Fibroblast of pulmonary artery (primary cell): ENCODE measurements at places on chromosomes 16 and 17.

DNA sequence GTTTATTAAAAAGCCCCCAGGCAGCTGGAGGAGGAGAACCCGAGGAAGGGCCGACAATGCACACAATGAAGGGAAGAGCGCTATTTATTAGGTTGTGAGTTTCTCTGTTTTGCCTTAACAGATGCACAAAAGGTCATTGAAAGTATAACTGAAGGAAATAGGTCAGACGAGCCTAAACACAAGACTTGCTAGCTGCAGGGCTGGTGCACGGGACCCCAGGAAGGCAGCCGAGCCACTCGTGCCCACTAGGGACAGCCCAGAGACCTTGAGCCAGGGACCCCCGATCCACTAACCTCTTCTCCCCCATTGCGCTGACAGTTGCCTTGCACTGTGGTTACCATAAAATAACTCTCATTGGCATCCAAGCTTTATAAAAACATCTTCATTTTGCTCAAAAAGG, 11.3 kb downstream of the LITAFD start:
- DNase-seq = no peak

DNA sequence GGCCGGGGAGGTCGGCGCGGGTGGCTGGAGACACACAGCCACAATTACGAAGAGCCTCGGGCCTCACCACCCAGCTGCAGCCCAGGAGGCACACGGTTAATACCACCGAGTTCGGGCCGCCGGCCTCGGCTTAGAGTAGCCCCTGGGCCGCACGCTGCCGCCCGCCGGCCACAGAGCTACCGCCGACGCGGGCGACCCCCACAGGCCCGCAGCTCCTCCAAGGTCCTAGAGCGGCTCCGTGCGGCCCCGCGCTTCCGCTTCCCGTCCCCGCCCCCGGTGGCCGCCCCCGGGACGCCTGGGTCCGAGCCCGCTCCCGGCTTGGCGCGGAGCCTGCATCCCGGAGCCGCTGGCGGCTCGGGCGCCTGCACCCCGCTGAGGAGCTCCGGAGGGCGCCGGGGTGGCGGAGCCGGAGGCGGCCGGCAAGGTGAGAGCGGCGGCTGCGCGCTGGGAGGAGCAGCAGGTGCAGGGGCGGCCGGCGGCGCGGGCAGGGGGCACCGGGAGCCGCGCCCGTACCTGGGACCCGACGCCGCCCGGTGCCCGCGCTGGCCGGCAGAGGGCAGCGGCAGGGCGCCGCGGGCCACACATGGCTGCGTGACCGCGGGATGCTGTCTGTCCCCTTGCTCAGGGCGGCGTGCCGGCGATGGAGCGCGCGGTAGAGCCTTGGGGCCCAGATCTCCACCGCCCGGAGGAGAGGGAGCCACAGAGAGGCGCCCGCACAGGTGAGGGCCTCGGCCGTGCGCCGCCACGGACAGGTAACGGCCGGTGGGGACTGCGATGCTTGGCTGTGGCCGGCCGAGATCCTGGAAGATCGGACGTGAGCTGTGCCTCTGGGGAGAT, at the start of gene ZNF48:
ZNF48 (plus strand) TSS at position 266 of the 837 bp plus-strand sequence; CDS start at position 641, 375 bp downstream.
- DNase-seq = peak; percentile 93

GRCh38 chr17:78996781-78997201, 12.8 kb downstream of the CANT1 start:
- DNase-seq = no peak

- no peak for DNase-seq
Measured at GRCh38 chr17:16938496-16939207, 33.3 kb downstream of the TNFRSF13B start.

- DNase-seq = no peak
Measured at GRCh38 chr16:14097182-14097959, 26.3 kb downstream of the MRTFB start.

DNA sequence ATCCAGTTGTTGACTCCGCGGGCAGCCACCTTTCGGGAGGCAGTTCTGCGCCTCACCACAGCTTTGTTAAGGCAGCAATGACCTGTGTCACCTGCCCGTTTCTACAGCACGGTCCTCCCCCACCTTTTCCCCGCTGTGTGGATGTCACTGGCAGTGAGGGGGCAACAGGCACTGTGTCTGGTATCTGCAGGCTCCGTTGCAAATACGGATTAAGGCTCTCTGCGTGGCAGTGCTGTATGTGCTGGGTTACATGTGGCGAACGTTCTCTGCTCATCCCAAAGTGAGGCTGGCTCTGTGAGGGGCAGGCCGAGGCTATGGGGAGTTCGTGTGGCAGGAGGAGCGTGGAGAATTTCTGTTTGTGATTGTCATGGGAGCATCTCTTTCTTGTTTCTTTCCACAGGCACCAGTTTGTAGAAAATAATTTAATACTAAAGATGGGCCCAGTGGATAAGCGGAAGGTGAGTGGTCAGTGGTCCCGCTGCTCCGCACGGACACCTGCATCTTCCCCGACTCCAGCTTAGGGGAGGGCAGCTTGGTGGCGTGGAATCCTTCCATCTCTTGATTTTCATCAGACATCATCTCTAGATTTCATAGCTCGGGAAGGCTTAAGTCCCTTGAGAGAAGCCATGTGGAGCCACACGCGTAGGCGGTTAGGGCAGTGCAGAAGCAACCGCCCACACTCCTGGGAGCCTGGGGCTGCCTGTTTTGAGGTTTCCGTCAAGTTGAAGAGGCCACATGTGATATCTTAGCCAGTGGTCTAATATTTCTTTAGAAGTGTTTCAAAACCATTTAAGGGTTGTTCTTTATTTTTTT, 57.8 kb downstream of the PDPK1 start:
- no peak for DNase-seq

GRCh38 chr16:63749276-63749675, 1372.6 kb downstream of the CDH11 start:
- peak; percentile 12 for DNase-seq

- no peak for DNase-seq
Measured at GRCh38 chr17:77827511-77827910, 131.0 kb upstream of the TNRC6C start.

DNA sequence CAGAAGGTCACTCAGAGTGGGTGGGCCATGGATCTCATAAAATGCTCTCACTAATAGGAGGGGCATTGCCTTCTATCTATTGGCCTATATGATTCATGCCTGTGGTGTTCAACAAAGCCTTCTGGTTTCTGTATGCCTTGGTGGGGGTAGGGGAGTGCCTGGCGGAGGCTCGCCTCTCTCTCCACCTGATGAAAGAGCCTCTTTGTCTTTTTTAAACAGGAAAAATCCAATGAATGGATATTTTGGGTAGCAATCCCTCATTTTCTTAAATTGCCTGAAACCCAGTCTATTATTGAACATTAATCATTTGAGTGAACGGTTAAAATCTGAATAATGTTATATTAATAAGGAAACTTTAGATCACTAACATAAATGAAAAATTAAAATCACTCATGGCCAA, 90.6 kb downstream of the TOX3 start:
- no peak for DNase-seq

DNA sequence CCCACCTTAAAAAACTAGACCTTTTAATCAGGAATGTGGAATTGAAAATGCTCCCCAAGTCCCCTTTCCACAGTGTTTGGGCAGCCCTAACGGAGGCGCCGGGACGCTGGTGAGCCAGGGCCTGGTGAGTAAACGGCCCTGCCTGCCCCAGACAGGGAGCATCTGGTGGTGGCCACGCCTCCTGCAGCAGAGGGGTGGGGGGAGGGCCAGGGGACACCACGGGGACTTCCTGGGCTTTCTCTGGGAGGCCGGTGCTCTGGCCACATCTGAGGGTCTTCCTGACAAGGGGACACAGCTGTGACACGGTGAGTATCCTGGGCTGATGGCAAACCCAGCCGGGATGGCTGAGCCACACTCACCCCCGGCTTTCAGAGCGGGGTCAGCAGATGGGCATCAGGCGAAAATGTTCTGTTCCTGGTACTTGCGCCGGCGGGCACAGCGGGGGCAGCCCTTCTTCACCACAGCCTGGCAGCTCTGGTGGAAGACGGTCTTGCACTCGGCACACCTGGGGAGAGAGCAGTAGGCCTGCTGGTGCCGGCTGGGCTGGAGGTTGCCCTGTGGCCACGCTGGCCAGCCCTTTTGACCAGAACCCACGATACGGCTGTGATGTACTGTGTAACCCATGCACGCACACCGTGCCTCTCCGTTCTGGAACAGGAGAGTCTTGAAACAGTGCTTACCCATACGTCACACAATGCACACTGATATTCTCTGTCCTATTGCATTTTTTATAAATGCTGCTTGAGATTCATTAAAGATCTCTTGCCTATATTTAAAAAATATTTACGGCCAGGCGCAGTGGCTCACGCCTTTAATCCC, 5.0 kb upstream of the ARHGAP27 start:
- no peak for DNase-seq
